Cardiac ventricle fibroblast (primary cell): ENCODE measurements at places on chromosomes 4 and X. TPM values are rescaled to one million over a fixed set of nuclear protein-coding genes. Genes with fewer than 3 reads are reported as not detected.

The RAI2 gene
- total RNA-seq: 0.20 and 0.25 TPM in 2 replicates

The MAML3 gene
- 5.5 and 6.0 TPM in 2 replicates for total RNA-seq

The VCX3A gene
- total RNA-seq: not detected in 2 replicates

The CHRNA9 gene
- not detected in 2 replicates for total RNA-seq

The EDNRA gene
- 5.1 and 6.6 TPM in 2 replicates for total RNA-seq

The RGS12 gene
- total RNA-seq: 8.5 and 12.0 TPM in 2 replicates

The TCEAL4 gene
- total RNA-seq: 131 and 146 TPM in 2 replicates

The PORCN gene
- 10.8 and 15.1 TPM in 2 replicates for total RNA-seq

The UGT2B10 gene
- not detected in 2 replicates for total RNA-seq

The LRIT3 gene
- total RNA-seq: not detected in 2 replicates

The ARSJ gene
- 16.2 and 19.9 TPM in 2 replicates for total RNA-seq

The PDLIM3 gene
- 12.6 and 18.0 TPM in 2 replicates for total RNA-seq

The ARHGAP36 gene
- total RNA-seq: not detected in 2 replicates

The FDCSP gene
- total RNA-seq: not detected in 2 replicates

The HSD17B11 gene
- 29.8 and 49.3 TPM in 2 replicates for total RNA-seq

The CDS1 gene
- total RNA-seq: 0.24 and 0.56 TPM in 2 replicates

The SLC9B1 gene
- total RNA-seq: 0.25 and 0.34 TPM in 2 replicates

The ATP1B4 gene
- total RNA-seq: not detected in 2 replicates

The RENBP gene
- total RNA-seq: 1.1 and 1.2 TPM in 2 replicates

The GSPT2 gene
- total RNA-seq: 6.1 and 6.7 TPM in 2 replicates

The BANK1 gene
- 0.05 and 0.06 TPM in 2 replicates for total RNA-seq

The FGFRL1 gene
- total RNA-seq: 26.2 and 34.8 TPM in 2 replicates

The SPATA4 gene
- 0.73 TPM in 1 of 2 replicates, not detected in the other for total RNA-seq

The RHOH gene
- not detected in 2 replicates for total RNA-seq

The FANCB gene
- 0.37 and 0.49 TPM in 2 replicates for total RNA-seq

The TRPC3 gene
- 0.15 TPM in 1 of 2 replicates, not detected in the other for total RNA-seq

The MGARP gene
- total RNA-seq: 7.2 and 7.6 TPM in 2 replicates

The HSPA4L gene
- total RNA-seq: 1.4 and 2.9 TPM in 2 replicates

The TEX11 gene
- not detected in 2 replicates for total RNA-seq

The PPP2R2C gene
- total RNA-seq: not detected in 2 replicates

The CRMP1 gene
- total RNA-seq: 0.06 TPM in 1 of 2 replicates, not detected in the other

The RTL5 gene
- 3.9 and 5.6 TPM in 2 replicates for total RNA-seq

The LARP1B gene
- 7.1 and 8.0 TPM in 2 replicates for total RNA-seq

The ZCCHC18 gene
- 0.49 TPM in 1 of 2 replicates, not detected in the other for total RNA-seq

The SLIT2 gene
- 7.7 and 8.9 TPM in 2 replicates for total RNA-seq

The F9 gene
- not detected in 2 replicates for total RNA-seq

The IGFBP7 gene
- 2,633 and 2,649 TPM in 2 replicates for total RNA-seq

The ADGRG2 gene
- total RNA-seq: 0.37 and 0.39 TPM in 2 replicates

The TADA2B gene
- total RNA-seq: 14.5 and 21.9 TPM in 2 replicates

The RTL3 gene
- not detected in 2 replicates for total RNA-seq

The PLXNB3 gene
- total RNA-seq: 0.94 and 2.4 TPM in 2 replicates

The PABPC1L2B gene
- total RNA-seq: not detected in 2 replicates
